Activated CD4-positive, alpha-beta T cell treated with anti-CD3 and anti-CD28 coated beads, Interleukin-10, Interleukin-2, amounts not matched to agents 100 ng/mL and 50 ng/mL, durations not matched to agents 16 hours and 8 hours (primary cell): ENCODE measurements at places on chromosomes 5 and 9.

DNA sequence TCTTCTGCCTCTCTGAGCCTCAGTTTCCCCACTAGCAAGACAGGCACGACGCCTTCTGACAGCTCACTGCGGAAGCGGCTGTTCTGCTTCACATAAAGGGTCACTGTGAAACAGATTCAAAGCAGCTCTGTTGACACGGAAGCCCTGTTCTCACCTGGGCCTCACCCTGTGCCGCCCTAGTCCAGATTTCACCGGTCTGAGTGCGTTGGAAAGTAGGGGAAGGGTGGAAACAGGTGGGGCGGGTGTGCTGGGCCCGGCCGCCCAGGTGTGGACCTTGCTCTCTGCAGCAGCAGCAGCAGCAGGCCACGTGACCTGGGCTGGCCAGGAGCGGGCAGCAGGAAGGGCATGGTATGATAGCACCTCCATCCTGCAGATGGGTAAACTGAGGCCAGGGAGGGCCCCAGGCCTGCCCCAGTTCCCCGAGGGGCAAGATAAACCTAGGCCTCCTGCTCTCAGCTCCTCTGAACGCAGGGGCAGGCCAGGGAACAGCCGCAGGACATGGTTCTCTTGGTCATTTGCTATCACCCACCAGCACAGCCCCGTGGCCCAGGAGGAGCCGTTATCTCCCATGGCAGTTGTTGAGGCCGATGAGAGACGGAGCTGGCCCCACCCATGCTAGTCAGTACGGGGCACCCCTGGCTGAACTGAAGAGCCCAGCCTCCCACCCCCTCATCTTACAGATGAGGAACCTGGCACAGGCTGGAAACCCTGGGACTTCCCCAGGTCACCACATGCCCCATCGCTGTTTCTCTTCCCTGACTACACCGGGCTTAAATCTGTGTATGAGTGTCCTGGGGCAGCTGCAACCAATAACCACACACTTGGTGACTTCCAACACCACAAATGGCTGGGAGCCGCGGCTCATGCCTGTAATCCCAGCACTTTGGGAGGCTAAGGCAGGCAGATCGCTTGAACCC is 12.1 kb downstream of the PTGES2 start:
- no peak for DNase-seq

GRCh38 chr5:77778881-77779438 is 2.8 kb upstream of the TBCA start:
- no peak for DNase-seq

DNA sequence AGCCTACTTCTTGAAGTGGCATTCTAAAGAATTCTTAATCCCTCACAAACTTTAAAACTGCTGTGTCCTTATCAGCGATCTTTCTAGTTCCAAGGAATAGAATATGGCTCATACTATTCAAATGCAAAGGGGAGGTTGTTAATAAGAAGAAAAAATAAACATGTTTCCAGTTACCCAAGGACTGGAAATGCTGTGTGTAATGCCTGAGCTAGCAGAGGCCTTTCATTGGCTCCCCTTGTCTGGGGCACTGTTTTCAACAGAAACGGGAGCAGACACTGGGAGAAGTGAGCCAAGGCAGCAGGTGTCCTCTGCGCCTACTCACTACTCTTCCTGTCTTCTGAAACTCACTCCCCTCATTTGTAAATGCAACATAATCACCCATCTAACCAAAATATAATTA is 253.0 kb downstream of the MARCHF11 start:
- no peak for DNase-seq

- DNase-seq, result no peak
These were observed 77.7 kb downstream of the ANKH start for GRCh38 chr5:14793851-14794250.
